ENCODE measurements at places on chromosomes 6 and 20. TPM values are rescaled to one million over a fixed set of nuclear protein-coding genes. Genes with fewer than 3 reads are reported as not detected.

The HAO1 gene
- not detected for total RNA-seq

The PLTP gene
- 141 TPM for total RNA-seq

The TAF8 gene
- total RNA-seq = 26.5 TPM

The TPBG gene
- 26.7 TPM for total RNA-seq

The SMOC2 gene
- 6.5 TPM for total RNA-seq

The RSPO3 gene
- not detected for total RNA-seq

The CDKN1A gene
- total RNA-seq = 45.6 TPM

The TPX2 gene
- total RNA-seq = 148 TPM

The ALDH8A1 gene
- total RNA-seq = not detected

The TSBP1 gene
- total RNA-seq = not detected

The DDX27 gene
- 50.3 TPM for total RNA-seq

The MTCH1 gene
- total RNA-seq = 261 TPM

The MICB gene
- 20.8 TPM for total RNA-seq

The SGK2 gene
- total RNA-seq = 0.08 TPM

All from GM23338 (cell line).